ENCODE measurements at places on chromosomes 2 and 18.

- no peak for DNase-seq
These were observed 50.2 kb upstream of the LRP1B start for GRCh38 chr2:142180820-142181533.

- no peak for DNase-seq
These were observed 347.2 kb upstream of the ZC3H15 start for GRCh38 chr2:186138845-186139244.

DNA sequence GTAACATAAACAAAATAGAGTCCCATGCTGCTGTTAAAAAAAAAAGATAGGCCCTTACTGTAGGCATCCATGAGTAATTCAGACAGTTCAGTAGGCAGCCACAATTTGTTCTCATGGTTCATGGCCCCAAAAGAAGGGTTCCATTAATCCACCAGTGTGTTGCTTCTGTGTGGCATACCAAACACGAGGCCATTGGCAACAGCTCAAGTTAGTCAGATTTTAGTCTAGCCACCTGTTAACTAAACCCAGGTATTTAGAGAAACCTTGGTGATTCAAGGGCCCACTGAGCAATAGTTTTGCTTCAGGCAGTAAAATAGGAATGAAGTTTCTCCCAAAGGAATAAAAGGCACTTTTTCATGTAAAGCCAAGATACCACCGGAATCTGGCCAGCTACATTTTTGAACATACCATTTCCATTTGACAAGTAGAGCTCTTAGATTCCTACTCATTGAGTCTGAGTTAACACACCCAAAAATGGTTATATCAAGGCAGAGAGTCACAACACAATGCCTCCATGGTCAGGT is 80.1 kb upstream of the SRD5A2 start:
- DNase-seq: no peak

DNA sequence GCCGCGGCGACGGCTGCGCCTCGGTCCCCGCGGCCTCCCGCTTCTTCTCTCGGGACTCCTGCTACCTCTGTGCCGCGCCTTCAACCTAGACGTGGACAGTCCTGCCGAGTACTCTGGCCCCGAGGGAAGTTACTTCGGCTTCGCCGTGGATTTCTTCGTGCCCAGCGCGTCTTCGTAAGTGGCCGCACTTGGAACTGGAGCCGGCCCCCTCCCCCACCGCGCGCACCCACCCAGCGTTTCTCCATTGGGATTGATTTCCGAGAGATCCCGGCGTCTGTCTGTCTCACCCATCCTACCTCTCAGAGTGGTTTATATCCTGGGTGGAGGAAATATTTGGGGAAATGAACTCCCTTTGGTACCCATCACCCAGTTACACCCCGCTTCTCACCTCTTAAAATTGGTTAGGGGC is 498 bp downstream of the ITGAV start:
- no peak for DNase-seq

GRCh38 chr2:19796035-19796695 is 105.6 kb downstream of the TTC32 start:
- peak; percentile 66 for DNase-seq

GRCh38 chr2:241858206-241859016 is at the start of gene PDCD1:
TSS of gene PDCD1 (minus strand) at chr2:241858894. CDS start at chr2:241858838, 56 bp downstream.
- no peak for DNase-seq

DNA sequence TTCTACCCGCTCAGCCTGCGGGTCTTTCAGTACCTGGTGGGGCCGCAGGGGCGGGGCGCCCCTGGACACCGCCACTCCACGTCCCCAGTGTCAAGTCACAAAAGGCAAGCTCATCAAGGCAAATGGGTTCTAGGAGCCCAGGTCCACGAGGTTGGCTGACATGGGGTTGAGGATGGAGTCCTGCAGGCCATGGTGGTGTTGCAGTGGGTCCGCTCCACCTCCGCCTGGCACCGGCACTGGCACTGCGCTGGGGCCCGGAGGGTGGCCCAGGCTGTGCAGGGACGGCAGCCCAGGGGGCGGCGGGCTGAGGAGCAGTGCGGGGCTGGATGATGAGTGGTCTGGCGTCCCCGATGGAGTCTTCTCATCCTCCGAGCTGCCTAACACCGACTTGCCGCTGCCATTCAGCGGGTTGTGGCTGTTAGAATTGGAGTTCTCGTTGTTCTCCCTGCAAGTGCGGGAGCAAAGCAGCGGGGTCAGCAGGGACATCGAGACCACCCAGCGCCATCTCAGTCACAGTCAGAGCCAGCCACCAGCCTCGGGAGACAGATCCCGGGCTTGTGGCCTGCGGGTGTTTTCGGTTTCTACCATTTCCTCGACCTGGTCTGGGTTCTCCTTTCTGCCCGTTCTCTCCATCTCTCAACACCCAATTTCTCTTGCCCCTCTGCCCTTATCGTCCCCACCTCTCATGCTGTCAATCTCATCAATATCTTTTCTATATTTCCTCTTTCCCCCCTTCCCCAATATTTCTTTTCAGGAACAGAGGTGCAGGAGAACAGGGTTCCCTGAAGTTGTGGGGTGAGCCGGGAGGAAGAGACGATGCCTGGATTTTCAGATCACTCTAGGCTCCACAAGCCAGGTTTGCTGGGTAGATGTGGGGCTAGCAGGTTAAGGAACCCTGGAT is 3.0 kb downstream of the SIX2 start:
- DNase-seq: no peak

DNA sequence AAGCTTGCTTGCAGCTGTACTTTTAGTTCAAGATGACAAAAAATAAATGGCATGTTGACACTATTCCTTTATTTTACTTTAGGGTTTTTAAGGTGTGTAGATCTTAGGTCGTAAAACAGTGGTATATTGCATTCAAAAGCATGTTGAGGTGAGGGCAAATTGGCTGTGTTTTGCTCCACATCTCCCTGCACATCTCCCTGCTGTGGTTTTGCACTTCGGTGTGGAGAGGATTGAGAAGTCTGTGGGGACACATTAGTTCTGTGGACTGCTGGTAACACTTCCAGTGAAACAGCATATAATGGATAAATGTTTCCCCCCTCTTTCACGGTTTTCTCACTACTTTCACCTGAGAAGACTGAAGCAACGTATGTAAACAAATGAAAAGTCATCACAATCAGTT is 25.1 kb downstream of the C2orf74 start:
- DNase-seq: no peak
